ENCODE measurements at places on chromosomes 2 and 18. TPM values are rescaled to one million over a fixed set of nuclear protein-coding genes. Genes with fewer than 3 reads are reported as not detected.

Gene STPG4
- 0.28 TPM for total RNA-seq

Gene EFEMP1
- 14.0 TPM for total RNA-seq

Gene CLEC4F
- not detected for total RNA-seq

Gene UBE2E3
- total RNA-seq = 96.0 TPM

GRCh38 chr18:79805211-79805887, 7.6 kb downstream of the KCNG2 start:
- H3K36me3 ChIP-seq = no peaks in the 10 kb centered on the region
- H3K27me3 ChIP-seq = 0 out of 2 replicates have a peak, but pooled peaks cover 3% of the 10 kb centered on the region
- H3K4me1 ChIP-seq = no peaks in the 10 kb centered on the region
- DNase-seq = no peak
- no peak overlapping the region for H3K4me3 ChIP-seq

- no peak for DNase-seq
- H3K36me3 ChIP-seq = no peaks in the 10 kb centered on the region
- H3K27ac ChIP-seq = no peak overlapping the region
- no peaks in the 10 kb centered on the region for H3K4me1 ChIP-seq
Measured at GRCh38 chr2:59413751-59414570, 1139.5 kb downstream of the BCL11A start.

DNA sequence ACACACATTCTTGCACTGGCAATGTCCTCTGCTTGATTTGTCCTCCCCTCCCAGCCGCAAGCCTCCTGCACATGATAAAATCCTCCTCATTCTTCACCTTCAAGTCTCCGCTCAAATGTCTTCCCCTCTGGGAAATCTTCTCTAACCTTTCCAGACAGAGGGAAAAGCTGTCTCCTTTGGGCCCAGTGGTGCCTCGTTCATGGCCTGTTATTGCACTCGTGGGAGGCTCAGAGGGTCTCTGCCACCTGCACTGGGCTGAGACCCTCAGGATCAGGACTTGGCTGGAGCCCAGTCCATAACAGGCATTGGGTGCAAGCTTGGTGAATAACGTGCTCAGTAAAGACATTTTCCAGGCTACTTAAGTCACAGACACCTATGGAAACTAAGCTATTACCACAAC, 68.6 kb downstream of the PTGR3 start:
- H3K27me3 ChIP-seq = no peaks in the 10 kb centered on the region
- no peaks in the 10 kb centered on the region for H3K36me3 ChIP-seq
- H3K27ac ChIP-seq = no peak overlapping the region

DNA sequence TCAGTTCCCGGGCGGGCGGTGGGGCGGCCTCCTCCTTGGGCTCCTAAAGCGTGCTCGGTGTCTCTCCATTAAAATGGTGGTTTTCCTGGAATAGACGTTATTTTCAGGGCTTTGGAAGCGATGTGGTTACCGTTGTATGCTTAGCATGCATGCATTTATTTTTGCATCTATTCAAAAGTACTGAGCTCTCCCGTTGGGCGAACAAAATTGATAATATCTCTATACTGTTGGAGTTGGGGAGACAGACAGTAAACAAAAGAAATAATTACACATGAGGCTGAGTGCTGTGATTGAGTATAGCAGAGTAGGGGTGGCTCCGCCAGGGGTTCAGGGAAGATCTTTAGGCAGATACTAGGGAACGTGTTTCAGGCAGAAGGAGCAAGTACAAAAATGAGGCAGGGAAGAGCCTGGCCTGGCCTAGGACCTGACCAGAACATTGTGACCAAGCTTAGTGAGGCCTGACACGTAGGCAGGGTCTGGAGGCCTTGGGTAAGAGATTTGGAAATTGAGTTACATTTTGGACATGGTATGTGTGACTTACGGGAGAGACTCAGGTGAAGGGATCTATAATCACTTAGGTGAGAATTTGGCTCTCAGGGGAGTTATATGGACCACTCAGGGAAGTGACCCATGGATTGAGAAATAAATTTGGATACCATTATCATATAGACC, 674 bp downstream of the NCAPH start:
- no peaks in the 10 kb centered on the region for H3K27me3 ChIP-seq
- peaks cover 2% of the 10 kb centered on the region for H3K4me1 ChIP-seq
- peak overlapping the region; percentile 79 for H3K4me3 ChIP-seq

DNA sequence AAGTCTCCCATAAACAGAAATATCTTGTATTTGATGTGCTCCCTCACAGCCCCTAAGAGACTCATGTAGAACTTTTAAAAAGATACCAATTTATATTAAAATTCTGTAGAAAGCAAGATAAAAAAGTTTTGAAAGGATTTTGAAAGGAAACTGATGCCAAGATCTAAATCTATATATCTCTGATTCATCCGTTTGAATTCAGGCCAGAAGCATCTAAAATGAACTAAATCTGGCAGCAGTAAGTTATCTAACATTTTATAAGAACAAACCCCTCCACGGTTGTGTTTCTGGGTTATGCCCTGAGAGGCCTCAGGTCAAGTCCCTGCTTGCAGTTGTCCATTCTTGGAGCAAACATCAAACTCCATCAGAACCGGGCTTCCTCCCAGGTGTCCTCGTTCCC, 165.8 kb downstream of the FBXO15 start:
- no peak overlapping the region for H3K4me3 ChIP-seq
- no peaks in the 10 kb centered on the region for H3K36me3 ChIP-seq
- no peak overlapping the region for H3K27ac ChIP-seq
- H3K4me1 ChIP-seq = no peaks in the 10 kb centered on the region
- no peaks in the 10 kb centered on the region for H3K27me3 ChIP-seq

DNA sequence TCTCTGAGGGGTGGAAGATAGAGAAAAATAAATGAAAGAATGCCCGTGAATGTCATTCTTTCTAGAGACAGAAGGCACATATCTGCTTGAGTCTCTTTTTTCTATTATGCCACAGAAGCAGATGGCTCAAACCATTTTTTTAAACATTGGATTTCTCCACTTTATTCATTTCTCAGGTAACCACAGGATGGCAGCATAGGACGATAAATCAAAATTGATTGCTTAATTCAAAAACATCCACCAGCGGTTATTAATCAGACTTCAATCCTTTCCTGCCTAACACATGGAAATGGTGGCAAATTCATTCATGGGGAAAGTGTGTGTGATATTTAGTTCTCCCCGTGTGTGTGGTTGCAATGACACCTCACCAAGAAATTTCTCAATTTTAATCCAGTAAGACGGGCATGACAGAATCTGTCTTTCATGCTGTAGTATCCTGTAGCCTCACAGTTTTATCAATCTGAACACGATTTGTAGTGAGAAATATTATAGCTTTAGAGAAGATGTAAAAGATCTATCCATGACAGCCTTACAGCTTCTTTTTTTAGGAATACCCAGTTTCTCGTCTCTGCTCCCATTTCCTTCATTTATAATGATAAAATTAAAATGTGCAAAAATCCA, 72.2 kb downstream of the DSC3 start:
- DNase-seq = no peak
- H3K4me1 ChIP-seq = no peaks in the 10 kb centered on the region
- no peaks in the 10 kb centered on the region for H3K27me3 ChIP-seq
- H3K4me3 ChIP-seq = no peak overlapping the region
- no peaks in the 10 kb centered on the region for H3K36me3 ChIP-seq

Data from H1 (cell line).